ENCODE measurements at places on chromosomes 11 and 22. TPM values are rescaled to one million over a fixed set of nuclear protein-coding genes. Genes with fewer than 3 reads are reported as not detected.

GRCh38 chr11:28566339-28567089 is 458.3 kb downstream of the METTL15 start:
- H3K4me1 ChIP-seq = no peaks in the 10 kb centered on the region
- no peak overlapping the region for H3K4me3 ChIP-seq
- H3K27me3 ChIP-seq = no peaks in the 10 kb centered on the region
- DNase-seq = no peak

DNA sequence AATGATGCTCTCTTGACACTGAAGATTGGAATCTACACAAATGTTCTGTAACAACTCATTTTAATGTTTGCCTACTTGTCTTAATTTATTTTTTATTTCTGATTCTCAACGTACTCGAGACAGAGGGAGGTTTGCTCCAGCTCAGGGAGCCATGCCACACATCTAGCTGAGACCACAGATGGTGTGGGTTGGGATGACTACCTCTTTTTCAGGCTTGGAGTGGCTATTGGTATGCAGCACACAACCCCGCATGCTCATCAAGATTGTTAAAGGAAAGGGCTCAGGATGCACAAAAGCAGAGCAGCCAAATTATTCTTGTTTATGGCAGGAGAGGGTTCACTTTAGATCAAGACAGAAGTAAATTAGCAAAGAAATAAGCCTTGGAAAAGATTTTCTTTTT is 424.5 kb downstream of the OPCML start:
- H3K36me3 ChIP-seq = no peaks in the 10 kb centered on the region
- no peaks in the 10 kb centered on the region for H3K4me1 ChIP-seq
- H3K4me3 ChIP-seq = no peak overlapping the region
- H3K27ac ChIP-seq = no peak overlapping the region
- DNase-seq = no peak
- H3K27me3 ChIP-seq = no peaks in the 10 kb centered on the region

DNA sequence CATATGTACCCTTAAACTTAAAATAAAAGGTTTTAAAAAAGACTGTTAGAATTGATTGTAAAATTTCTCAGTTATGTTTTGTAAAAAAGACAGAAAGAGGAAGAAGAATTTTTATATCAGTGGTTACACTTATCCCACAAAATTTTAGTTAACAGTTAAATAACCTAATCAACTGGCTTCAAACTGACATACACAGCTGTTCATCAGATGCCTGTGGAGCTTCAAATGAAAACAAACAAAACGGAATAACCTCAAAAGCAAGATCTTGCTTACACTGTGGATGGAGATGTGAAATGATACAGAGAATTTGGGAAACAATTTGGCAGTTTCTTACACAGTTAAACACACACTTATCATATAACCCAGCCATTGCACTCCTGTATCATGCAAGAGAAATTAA is 521.0 kb downstream of the ETS1 start:
- no peaks in the 10 kb centered on the region for H3K4me1 ChIP-seq
- no peak overlapping the region for H3K27ac ChIP-seq
- DNase-seq = no peak
- H3K36me3 ChIP-seq = no peaks in the 10 kb centered on the region

- H3K4me3 ChIP-seq = no peak overlapping the region
- no peaks in the 10 kb centered on the region for H3K27me3 ChIP-seq
- H3K36me3 ChIP-seq = no peaks in the 10 kb centered on the region
- DNase-seq = no peak
These were observed 42.7 kb downstream of the SLC1A2 start for GRCh38 chr11:35376613-35377012.

DNA sequence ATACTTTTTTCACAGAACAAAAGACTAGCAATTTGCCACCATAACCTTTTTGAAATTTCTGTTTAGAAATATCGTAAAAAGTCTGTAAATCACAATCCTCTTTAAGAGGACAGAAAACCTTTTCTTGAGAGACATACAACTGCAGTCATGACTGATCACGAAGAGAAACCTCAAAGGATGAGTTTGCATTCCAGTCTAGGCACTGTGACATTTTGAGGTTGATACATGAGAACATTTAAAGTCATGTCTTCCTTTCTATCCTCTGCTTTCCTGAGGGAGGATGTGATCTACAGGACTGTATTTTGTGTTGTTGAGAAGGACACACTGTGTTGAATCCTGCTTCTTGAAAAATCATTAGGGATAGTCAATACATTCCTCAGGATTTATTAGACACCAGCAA is 476.7 kb upstream of the CCDC179 start:
- H3K27ac ChIP-seq = no peak overlapping the region
- no peaks in the 10 kb centered on the region for H3K27me3 ChIP-seq
- no peak for DNase-seq
- H3K4me3 ChIP-seq = no peak overlapping the region
- H3K36me3 ChIP-seq = no peaks in the 10 kb centered on the region
- no peaks in the 10 kb centered on the region for H3K4me1 ChIP-seq

DNA sequence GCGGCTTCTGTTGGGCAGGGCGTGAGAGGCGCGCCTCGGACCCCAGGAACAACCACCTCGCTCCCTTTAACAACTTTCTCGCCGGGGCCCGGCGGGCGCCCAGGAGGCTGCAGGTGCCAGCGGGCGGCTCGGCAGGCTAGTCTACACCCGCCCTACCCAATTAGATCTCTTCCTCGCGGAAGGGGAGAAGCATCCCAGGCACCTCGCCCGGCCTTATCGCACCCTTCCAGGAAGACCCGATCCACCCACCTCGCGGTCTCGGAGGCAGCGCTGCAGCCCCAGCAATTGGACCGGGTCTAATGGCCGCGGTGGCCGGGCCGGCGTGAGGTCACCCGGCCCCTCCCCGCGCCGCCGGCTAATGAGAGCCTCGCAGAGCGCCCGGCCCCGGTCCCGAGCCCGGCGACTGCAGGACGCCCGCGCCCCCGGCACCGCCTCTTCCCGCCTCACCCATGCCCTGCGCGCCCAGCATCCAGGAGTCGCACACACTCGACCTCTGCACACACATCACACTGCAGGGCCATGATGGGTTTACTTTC is at the start of gene PLAAT3:
Gene PLAAT3, minus strand, starts transcription at position 298 of the 536 bp plus-strand sequence. CDS start 419 bp downstream, outside the sequence.
- peak within 1 kb of the TSS; percentile 41 for H3K27ac ChIP-seq
- H3K27me3 ChIP-seq = no peaks in the 10 kb centered on the region
- H3K36me3 ChIP-seq = no peaks in the 10 kb centered on the region
- peak; percentile 92 for DNase-seq

- no peaks in the 10 kb centered on the region for H3K27me3 ChIP-seq
- H3K4me3 ChIP-seq = no peak overlapping the region
- H3K36me3 ChIP-seq = no peaks in the 10 kb centered on the region
- peaks cover 29% of the 10 kb centered on the region for H3K4me1 ChIP-seq
These were observed 51.9 kb downstream of the SLC1A2 start for GRCh38 chr11:35367491-35367890.

- no peak for DNase-seq
- no peak overlapping the region for H3K27ac ChIP-seq
- no peaks in the 10 kb centered on the region for H3K36me3 ChIP-seq
- H3K4me3 ChIP-seq = no peak overlapping the region
- no peaks in the 10 kb centered on the region for H3K27me3 ChIP-seq
These were observed 51.9 kb upstream of the USP47 start for GRCh38 chr11:11789735-11790369.

GRCh38 chr11:70603756-70604211 is 205.5 kb downstream of the CTTN start:
- no peaks in the 10 kb centered on the region for H3K27me3 ChIP-seq
- no peaks in the 10 kb centered on the region for H3K36me3 ChIP-seq
- H3K27ac ChIP-seq = no peak overlapping the region
- H3K4me3 ChIP-seq = no peak overlapping the region
- H3K4me1 ChIP-seq = no peaks in the 10 kb centered on the region

- peaks cover 25% of the 10 kb centered on the region for H3K36me3 ChIP-seq
- no peak overlapping the region for H3K27ac ChIP-seq
- peaks cover 32% of the 10 kb centered on the region for H3K4me1 ChIP-seq
- H3K27me3 ChIP-seq = no peaks in the 10 kb centered on the region
- no peak for DNase-seq
These were observed 1.9 kb upstream of the BUD13 start for GRCh38 chr11:116774661-116775060.

GRCh38 chr11:101825531-101825930 is 89.3 kb upstream of the CEP126 start:
- DNase-seq = no peak
- no peak overlapping the region for H3K4me3 ChIP-seq
- H3K27ac ChIP-seq = no peak overlapping the region
- no peaks in the 10 kb centered on the region for H3K4me1 ChIP-seq
- no peaks in the 10 kb centered on the region for H3K27me3 ChIP-seq
- no peaks in the 10 kb centered on the region for H3K36me3 ChIP-seq

GRCh38 chr11:14904745-14905103 is 12.7 kb upstream of the CYP2R1 start:
- peak; percentile 24 for DNase-seq
- no peaks in the 10 kb centered on the region for H3K36me3 ChIP-seq
- H3K4me3 ChIP-seq = no peak overlapping the region
- H3K27me3 ChIP-seq = no peaks in the 10 kb centered on the region
- 0 out of 2 replicates have a peak, but pooled peaks cover 5% of the 10 kb centered on the region for H3K4me1 ChIP-seq

- no peaks in the 10 kb centered on the region for H3K27me3 ChIP-seq
- H3K4me1 ChIP-seq = no peaks in the 10 kb centered on the region
- H3K27ac ChIP-seq = no peak overlapping the region
- H3K36me3 ChIP-seq = peaks cover 32% of the 10 kb centered on the region
- no peak overlapping the region for H3K4me3 ChIP-seq
These were observed 7.6 kb downstream of the SLC29A2 start for GRCh38 chr11:66363805-66364535.

NRGN gene
- 6.8 TPM for total RNA-seq

DGCR2 gene
- total RNA-seq = 35.1 TPM

OR51I1 gene
- total RNA-seq = not detected

CRKL gene
- total RNA-seq = 45.8 TPM

RAG2 gene
- total RNA-seq = not detected

KCNK4 gene
- 0.57 TPM for total RNA-seq

CHADL gene
- 0.63 TPM for total RNA-seq

C22orf31 gene
- not detected for total RNA-seq
